GM18507 (cell line): ENCODE measurements at places on chromosomes 2 and 18.

- no peak for DNase-seq
Observed at GRCh38 chr2:2520401-2520811, 189.3 kb upstream of the MYT1L start.

- DNase-seq: no peak
Observed at GRCh38 chr2:31429040-31429439, 14.5 kb upstream of the XDH start.

DNA sequence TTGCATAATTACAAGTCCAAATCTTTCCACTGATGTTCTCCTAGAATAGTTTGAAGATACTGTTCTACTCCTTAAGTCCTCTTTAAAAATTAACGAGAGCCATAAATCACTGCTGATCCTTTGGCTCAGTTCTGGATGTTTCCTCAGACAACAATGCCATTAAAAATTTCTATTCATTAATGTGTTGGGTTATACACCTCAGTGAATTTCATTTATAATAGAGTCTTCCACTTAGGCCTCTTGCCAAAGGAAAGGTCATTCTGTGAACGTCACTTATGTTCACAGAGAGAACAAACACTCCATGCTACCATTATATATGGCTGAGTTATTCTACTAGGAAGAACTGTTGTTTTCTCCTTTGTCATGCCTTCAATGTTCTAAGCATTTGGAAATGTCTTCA is 1472.3 kb upstream of the CELF4 start:
- DNase-seq: no peak

DNA sequence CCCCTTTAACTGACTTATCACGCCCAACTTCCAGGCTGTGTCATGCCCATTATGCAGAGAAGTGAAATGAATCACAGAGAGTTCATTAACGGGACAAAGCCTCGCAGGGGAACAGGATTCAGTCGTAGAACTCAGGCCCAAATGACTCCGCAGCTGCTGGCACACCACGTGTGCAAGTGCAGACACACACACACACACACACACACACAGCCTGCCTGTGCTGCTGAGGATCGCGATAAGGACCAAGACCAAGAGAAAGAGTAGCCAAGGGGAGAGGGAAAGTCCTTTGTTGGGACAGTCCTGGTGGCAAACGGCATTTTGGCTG is 90.0 kb upstream of the TAF1B start:
- DNase-seq: peak; percentile 67

- DNase-seq: no peak
Observed at GRCh38 chr2:42653908-42654445, 85.5 kb downstream of the MTA3 start.
